Stimulated activated CD4-positive, alpha-beta T cell treated with anti-CD3 and anti-CD28 coated beads, Interleukin-12 subunit alpha, Interleukin-12 subunit beta, amount 100 ng/mL, for 4 hours (primary cell): ENCODE measurements at places on chromosomes 1 and 21.

- DNase-seq = no peak
Measured at GRCh38 chr1:153790313-153790965, 15.2 kb downstream of the SLC27A3 start.

GRCh38 chr1:203999618-204000017 lies 73.3 kb upstream of the SOX13 start:
- DNase-seq = no peak

GRCh38 chr1:15712168-15712567 lies 23.9 kb upstream of the SLC25A34 start:
- no peak for DNase-seq

GRCh38 chr1:205950826-205951549 lies 7.7 kb upstream of the SLC26A9 start:
- DNase-seq = no peak

- DNase-seq = no peak
Measured at GRCh38 chr1:17018849-17019248, 7.1 kb upstream of the ATP13A2 start.

DNA sequence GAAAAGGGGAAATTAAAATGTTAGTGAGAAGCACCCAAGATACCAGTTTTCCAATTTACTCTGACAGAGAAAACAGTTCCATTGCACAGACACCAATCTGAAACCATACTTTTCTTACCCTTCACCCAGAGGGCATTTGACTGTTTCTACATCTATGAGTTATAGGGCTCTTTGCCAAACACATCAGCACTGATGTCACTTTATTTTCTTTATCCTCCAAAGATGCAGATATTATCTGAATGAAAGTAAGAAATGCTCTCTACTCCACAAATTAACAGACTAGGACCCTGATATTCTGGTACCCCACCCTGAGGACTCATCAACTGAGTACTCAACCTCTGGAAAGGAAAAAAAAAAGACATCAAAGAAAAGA lies 24.2 kb upstream of the PEX19 start:
- no peak for DNase-seq

DNA sequence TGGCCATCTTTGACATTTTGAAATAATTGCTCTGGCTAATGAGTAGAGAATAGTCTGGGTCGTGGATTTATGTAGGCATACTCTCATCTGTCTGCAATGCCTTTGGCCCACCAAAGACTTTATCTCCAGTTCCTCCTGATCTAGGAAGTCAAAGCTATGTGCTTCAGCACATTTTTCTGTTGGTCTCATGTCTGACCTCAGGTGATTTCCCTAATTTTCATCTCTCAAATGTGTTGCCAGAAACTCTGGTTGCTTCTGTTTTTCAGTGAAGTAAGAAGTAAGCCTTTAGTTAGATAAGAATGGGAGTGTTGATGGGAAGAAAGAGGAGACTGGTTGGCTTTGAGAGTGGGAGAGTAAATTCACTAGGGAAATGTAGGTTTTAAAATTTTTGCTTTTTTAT lies 66.4 kb downstream of the GPR88 start:
- no peak for DNase-seq

- DNase-seq = no peak
Measured at GRCh38 chr1:6358144-6358624, 35.4 kb downstream of the ACOT7 start.

- no peak for DNase-seq
Measured at GRCh38 chr1:156281693-156282478, 739 bp downstream of the SMG5 start.
